ENCODE measurements at places on chromosomes 12 and 14. TPM values are rescaled to one million over a fixed set of nuclear protein-coding genes. Genes with fewer than 3 reads are reported as not detected.
A peak's percentile ranks its signal among the peaks of the same experiment; 100 is the strongest.

DNA sequence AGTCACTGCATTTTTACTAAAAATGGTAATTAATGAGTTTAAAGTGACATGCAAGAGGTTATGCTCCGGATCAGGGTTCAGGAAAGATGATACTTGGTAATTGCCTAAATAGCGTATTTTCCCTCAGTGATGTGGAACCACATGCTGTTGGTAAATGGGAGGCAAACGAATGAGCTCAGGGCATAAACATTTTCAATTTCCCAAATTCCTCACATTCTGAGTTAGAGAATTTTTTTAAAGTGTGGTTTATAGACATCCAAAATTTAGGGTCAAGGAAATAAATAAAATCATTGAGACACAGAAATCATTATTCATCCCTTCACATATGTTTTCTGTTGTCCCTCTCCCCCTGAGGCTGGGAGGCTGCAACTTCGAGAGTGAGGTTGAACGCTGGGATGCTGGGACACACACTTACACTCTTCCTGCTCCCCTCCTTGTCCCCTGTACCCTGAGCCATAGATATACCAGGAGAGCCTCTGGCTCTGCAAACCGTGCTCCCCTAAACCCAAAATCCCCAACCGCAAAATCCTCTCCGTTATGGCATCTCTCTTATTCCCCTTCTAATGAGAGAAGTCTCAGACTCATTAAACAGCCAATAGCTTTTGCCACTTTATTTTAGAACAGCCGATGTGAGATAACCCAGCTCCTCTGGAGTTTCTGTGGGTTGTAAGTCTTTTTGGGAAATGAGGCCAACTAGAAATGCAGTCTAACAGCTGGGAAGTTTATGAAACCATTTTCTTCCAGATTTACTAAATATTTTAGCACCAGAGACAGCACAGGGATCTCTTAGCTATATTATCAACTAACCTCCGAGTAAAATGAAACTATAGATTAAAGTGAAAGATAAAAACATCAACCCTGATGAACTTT, 21.4 kb upstream of the ADGRD1 start:
- H3K4me1 ChIP-seq = no peaks in the 10 kb centered on the region
- DNase-seq = no peak
- no peaks in the 10 kb centered on the region for H3K36me3 ChIP-seq
- H3K4me3 ChIP-seq = no peak overlapping the region
- H3K27ac ChIP-seq = no peak overlapping the region

DENND5B gene
- total RNA-seq = 66.5 TPM

KRT71 gene
- not detected for total RNA-seq

DNA sequence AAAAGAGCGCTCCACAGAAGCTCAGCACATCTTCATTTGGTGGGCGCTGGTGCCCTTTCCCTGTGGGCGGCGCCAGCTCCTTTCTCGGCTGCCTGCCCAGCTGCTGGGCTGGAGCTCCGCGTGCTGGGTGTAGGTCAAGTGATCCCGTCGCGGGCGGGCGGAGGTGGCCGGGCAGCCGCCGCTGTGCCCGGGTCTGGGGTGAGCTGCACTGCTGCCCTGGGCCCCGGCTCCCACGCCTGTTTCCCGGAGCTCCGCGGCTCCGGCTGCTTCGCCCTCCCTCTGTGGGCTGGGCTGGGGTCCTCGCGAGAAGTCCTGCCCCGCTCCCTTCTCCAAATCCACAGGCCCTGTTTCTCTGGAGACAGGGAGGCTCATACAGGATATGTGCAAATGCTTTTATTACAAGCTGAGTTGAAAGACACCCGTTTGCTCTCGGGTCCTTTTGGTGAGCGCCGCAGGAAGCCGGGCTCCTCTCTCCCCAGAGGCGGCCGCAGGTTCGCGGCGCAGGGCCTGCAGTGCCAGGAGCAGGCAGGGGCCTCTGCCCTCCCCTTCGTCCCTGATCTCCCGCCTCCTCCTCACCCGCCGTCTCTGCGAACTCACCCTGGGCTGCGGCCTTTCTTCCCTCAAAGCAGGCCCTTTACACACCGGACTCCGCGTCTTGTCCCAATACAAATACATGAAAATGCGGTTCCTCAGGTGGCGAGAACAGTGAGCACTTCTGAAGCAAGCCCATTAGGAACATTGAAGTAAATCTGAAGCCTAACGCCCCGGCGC, 67.8 kb upstream of the CAPRIN2 start:
- no peaks in the 10 kb centered on the region for H3K27me3 ChIP-seq
- peak overlapping the region; percentile 32 for H3K27ac ChIP-seq
- H3K36me3 ChIP-seq = no peaks in the 10 kb centered on the region
- H3K4me1 ChIP-seq = peaks cover 3% of the 10 kb centered on the region
- peak; percentile 49 for DNase-seq

DNA sequence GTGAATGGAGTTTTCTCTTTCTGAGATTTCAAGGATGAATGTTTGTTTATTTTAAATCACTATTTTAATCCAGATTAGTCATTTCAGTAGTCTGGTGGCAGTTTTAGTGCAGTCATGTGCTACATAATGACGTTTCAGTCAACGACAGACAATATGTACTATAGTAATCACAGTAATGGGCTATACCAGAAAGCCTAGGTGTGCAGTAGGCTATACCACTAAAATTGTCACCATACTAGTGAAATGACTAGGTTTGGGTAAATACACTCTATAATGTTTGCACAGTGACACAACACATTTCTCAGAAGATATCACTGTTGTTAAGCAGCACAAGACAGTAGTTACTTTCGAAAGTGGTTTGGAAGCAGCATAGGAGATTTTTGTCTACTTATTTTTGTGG, 203.1 kb downstream of the ETNK1 start:
- DNase-seq = no peak
- no peak overlapping the region for H3K27ac ChIP-seq
- no peak overlapping the region for H3K4me3 ChIP-seq
- no peaks in the 10 kb centered on the region for H3K36me3 ChIP-seq
- no peaks in the 10 kb centered on the region for H3K4me1 ChIP-seq

GRCh38 chr14:38544776-38545175, 288.9 kb upstream of the CLEC14A start:
- no peak overlapping the region for H3K27ac ChIP-seq
- no peaks in the 10 kb centered on the region for H3K36me3 ChIP-seq
- H3K27me3 ChIP-seq = no peaks in the 10 kb centered on the region
- no peaks in the 10 kb centered on the region for H3K4me1 ChIP-seq
- H3K4me3 ChIP-seq = no peak overlapping the region

- H3K27ac ChIP-seq = no peak overlapping the region
- H3K4me3 ChIP-seq = no peak overlapping the region
- no peaks in the 10 kb centered on the region for H3K36me3 ChIP-seq
- no peaks in the 10 kb centered on the region for H3K4me1 ChIP-seq
- no peak for DNase-seq
- no peaks in the 10 kb centered on the region for H3K27me3 ChIP-seq
Measured at GRCh38 chr14:54727929-54728328, 161.0 kb downstream of the SAMD4A start.

DNA sequence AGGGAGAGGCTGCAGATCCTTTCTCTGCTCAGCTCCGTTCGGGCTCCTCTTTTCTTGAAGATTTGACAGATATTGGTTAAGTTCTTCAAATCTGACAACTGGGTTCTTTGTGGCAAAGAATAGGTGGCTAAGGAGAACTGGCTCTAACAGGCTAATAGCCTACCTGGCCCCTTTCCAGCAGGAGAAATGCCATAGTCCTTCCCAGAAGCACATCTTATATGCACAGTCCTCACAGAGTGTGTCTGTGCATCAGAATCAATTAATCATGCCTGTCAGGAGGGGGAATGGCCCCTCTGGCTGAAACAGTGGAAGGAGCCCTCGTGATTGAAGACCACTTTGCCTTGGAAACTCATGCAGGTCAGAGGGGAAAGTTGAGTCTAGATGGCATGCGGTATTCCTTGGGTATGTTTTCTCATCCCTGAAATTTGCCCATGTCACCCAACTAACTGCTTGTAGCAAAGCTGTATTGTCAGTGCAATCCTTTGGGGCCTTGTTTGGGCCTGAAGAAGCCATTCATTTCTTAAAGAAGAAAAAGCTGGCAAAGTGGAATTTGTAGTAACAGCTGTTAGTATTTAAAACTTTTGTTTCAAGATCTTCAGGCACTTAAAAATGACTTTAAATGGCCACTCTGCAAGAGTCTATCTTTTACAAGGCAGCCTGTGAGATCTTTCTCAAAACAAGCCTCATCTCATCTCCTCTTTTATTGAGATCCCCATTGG, 251.5 kb downstream of the ZFP36L1 start:
- H3K27me3 ChIP-seq = no peaks in the 10 kb centered on the region
- no peaks in the 10 kb centered on the region for H3K36me3 ChIP-seq
- no peak for DNase-seq
- H3K4me3 ChIP-seq = no peak overlapping the region
- peaks cover 7% of the 10 kb centered on the region for H3K4me1 ChIP-seq

DNA sequence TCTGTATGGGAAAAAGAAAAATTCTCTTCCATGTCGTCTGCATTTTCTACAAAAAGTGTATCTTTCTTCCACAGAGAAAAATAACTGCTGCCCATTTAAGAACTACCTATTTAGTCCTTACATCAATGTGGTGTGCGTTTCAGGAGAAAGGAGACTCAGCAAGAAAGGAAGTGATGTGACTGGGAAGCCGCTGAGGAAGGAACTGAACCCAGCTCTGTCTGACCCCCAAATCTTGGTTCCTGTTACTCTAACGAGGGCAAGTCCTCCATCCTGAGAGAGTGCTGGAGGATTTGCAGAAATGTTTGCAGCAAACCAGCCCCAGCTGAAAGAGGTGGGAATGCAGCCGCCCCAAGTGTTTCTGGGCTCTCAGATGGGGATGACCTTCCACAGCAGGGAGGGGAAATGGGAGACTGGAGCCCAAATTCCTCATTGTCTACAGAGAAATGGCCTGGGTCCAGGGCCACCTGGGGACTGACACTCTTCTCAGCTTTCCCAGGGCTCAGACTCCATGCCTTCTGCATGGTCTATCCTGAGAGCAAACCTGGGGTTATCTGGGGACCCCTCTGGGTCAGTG, 6.7 kb upstream of the MLEC start:
- no peaks in the 10 kb centered on the region for H3K27me3 ChIP-seq
- no peaks in the 10 kb centered on the region for H3K36me3 ChIP-seq
- no peak overlapping the region for H3K27ac ChIP-seq
- no peak overlapping the region for H3K4me3 ChIP-seq

DNA sequence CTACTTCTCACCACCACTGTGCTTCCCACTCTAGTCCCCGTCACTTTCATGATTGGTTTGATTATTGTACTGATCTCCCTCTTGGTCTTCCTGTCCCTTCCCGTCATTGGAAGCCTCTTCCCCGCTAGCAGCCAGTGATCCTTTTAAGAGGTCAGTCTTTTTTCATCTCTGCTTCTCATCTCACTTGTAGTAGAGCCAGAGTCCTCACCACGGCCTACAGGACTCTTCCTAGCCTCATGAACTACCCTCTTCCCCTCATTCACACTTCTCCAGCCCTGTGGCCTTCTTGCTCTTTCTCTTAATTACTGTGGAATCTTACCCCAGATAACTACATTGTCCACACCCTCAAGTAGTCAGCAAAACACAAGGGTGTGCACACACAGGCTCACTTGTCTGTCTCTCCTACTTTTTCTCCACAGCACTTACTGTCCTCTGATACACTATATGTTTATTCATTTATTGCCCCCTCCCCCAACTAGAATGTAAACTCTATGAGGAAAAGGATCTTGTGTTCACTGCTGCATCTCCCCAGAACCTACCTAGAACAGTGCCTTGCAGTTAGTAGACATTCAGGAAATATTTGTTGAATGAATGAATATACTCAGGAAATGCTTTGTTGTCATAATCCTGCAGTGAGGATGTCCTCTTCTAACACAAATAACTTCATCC, 66.3 kb downstream of the CKB start:
- no peak overlapping the region for H3K27ac ChIP-seq
- no peaks in the 10 kb centered on the region for H3K27me3 ChIP-seq
- H3K36me3 ChIP-seq = no peaks in the 10 kb centered on the region
- no peak overlapping the region for H3K4me3 ChIP-seq

DNA sequence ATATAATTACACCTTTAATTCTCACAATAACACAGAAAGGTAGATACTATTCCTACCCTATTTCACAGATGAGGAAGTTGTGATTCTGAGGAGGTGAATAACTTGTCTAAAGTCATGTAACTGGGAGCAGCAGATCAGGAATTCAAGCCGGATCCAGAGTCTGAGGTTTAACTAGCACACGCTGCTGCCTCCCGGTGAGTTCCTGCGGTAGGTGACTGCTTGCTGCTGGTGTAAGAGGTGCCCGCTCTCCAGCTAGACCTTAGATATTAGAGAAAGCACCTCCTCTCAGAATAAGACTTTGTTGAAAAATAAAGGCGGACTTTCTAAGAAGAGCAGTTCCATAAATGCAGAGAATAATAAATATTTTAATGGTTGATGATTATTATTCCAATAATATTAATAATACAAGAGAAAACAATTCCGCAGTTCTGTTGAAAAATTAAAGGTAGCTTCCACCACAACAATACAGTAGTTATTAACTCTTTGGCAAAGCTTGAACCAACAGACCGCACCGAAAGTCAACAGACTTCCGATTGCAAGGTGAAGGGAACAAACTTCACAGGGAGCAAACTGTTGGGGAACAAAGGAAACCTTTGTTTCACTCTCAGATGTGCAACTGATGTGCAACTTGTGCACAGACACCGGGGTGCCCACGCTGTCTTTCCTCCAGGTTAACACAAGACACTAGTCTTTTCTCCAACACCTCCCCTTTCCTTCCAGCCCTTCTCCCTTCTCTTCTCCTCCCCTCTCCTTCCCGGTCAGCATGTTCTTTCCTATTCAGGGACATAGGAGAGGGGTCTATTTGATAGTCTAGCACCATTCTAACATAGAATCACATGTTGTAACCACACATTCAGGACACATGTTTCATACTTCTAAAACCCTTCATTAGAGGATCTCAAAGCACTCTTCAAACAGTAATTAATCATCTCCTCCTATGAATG, 73.2 kb upstream of the EGLN3 start:
- no peak for DNase-seq
- no peaks in the 10 kb centered on the region for H3K27me3 ChIP-seq
- H3K4me1 ChIP-seq = no peaks in the 10 kb centered on the region
- H3K27ac ChIP-seq = no peak overlapping the region
- no peaks in the 10 kb centered on the region for H3K36me3 ChIP-seq

- H3K27me3 ChIP-seq = no peaks in the 10 kb centered on the region
- H3K36me3 ChIP-seq = no peaks in the 10 kb centered on the region
- peak overlapping the region; percentile 55 for H3K4me3 ChIP-seq
- H3K4me1 ChIP-seq = peaks cover 2% of the 10 kb centered on the region
Measured at GRCh38 chr12:62631471-62632410, 165.1 kb downstream of the MON2 start.

- no peaks in the 10 kb centered on the region for H3K36me3 ChIP-seq
- H3K27me3 ChIP-seq = no peaks in the 10 kb centered on the region
- H3K4me1 ChIP-seq = peaks cover 1% of the 10 kb centered on the region
- H3K4me3 ChIP-seq = no peak overlapping the region
- no peak for DNase-seq
Measured at GRCh38 chr12:64147875-64148274, 74.2 kb downstream of the KICS2 start.

All from ovary (tissue), 10 donors.